ENCODE measurements at places on chromosomes 16 and 17. TPM values are rescaled to one million over a fixed set of nuclear protein-coding genes. Genes with fewer than 3 reads are reported as not detected.
A peak's percentile ranks its signal among the peaks of the same experiment; 100 is the strongest.

DNA sequence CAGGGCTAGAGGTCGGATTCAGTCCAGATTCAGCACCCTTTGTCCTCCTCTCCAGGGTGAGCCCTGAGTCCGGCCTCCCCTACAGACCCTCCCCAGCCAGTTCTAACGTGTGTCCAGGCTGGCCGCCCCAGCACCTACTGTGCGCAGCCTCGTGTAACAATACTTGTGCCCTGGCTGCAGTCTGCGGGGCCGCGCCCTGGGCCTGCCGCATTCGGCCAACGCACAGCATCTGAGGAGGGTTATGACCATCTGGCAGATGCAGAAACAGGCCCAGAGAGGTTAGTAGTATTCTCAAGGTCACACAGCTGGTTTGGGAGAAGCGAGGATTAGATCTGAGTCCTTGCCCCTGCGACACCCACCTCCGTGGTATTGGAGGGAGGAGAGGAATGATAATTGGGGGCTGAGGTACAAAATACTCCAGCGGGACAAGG is 968 bp downstream of the RIPOR1 start:
- no peak for DNase-seq
- no peaks in the 10 kb centered on the region for H3K36me3 ChIP-seq
- peaks cover 8% of the 10 kb centered on the region for H3K4me1 ChIP-seq
- H3K27me3 ChIP-seq: no peaks in the 10 kb centered on the region
- peak overlapping the region; percentile 55 for H3K4me3 ChIP-seq

- H3K36me3 ChIP-seq: no peaks in the 10 kb centered on the region
- peaks cover 95% of the 10 kb centered on the region for H3K27me3 ChIP-seq
- H3K27ac ChIP-seq: no peak overlapping the region
- H3K4me3 ChIP-seq: no peak overlapping the region
- no peak for DNase-seq
- no peaks in the 10 kb centered on the region for H3K4me1 ChIP-seq
Measured at GRCh38 chr17:35498448-35499178, 38.9 kb downstream of the SLFN12L start.

Gene OR1A1
- not detected for total RNA-seq

GRCh38 chr17:27295945-27296344 is 2.0 kb downstream of the WSB1 start:
- H3K36me3 ChIP-seq: no peaks in the 10 kb centered on the region
- no peaks in the 10 kb centered on the region for H3K27me3 ChIP-seq
- H3K4me3 ChIP-seq: peak overlapping the region; percentile 52
- H3K27ac ChIP-seq: peak overlapping the region; percentile 99
- DNase-seq: no peak

DNA sequence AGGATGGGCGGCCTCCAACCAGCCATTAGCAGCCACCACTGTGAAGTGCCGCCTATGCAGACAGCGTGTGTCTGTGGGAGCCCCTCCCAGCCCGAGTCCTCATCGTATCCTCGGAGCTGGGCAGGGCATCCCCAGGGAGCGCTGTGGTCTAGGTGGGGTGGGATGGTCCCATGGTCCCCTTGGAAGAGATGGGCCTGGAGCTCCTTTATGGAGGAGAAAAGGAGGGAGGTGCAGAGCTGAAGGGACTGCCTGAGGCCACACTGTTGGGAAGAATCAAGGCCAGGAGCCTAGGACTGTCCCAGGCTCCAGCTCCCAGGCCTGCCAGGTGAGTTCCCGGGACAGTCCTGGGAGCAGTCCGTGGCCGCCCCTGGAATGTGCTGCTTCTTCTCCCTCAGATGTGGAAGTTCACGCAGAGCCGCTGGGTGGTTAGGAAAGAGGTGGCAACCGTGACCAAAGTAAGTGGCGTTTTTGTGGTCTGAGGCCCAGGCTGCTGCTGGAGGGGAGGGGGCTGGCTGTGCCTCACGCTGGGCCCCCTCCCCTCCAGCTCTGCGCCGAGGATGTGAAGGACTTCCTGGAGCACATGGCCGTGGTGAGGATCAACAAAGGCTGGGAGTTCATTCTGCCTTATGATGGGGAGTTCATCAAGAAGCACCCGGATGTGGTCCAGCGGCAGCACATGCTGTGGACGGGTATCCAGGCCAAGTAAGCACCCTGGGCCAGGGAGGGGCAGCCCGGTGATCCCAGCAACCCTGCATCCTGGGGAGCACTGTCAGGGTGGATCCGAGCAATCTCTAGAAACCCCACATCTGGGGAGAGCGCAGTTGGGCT is 27.0 kb downstream of the POLR3E start:
- no peak overlapping the region for H3K4me3 ChIP-seq
- no peak for DNase-seq
- H3K36me3 ChIP-seq: no peaks in the 10 kb centered on the region
- H3K27me3 ChIP-seq: no peaks in the 10 kb centered on the region

Gene KRTAP9-3
- not detected for total RNA-seq

Gene CDH13
- total RNA-seq: 5.0 TPM

Gene KRTAP4-5
- not detected for total RNA-seq

DNA sequence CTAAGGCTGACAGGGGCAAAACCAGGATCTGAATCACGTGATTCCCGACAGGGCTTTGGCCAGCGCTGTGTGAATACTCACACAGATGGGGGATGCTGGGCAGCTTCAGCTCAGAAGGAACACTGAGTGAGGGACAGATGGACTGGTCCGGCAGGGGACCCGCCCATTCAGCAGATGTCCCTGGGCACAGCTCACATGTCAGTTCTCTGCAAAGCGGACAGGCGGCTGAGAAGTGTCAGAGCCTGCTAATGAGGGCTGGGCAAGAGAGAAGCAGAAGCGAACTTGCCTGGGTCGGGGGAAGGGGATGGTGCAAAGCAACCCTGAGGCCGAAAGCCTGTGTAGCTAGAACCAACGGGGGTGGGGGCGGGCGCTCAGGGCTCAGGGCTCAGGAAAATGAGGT is 11.9 kb upstream of the GLIS2 start:
- H3K4me3 ChIP-seq: no peak overlapping the region
- H3K4me1 ChIP-seq: peaks cover 16% of the 10 kb centered on the region
- H3K36me3 ChIP-seq: no peaks in the 10 kb centered on the region
- H3K27me3 ChIP-seq: no peaks in the 10 kb centered on the region
- DNase-seq: no peak
- H3K27ac ChIP-seq: no peak overlapping the region

Gene SBK1
- total RNA-seq: 0.32 TPM

Gene TBC1D3H
- not detected for total RNA-seq

DNA sequence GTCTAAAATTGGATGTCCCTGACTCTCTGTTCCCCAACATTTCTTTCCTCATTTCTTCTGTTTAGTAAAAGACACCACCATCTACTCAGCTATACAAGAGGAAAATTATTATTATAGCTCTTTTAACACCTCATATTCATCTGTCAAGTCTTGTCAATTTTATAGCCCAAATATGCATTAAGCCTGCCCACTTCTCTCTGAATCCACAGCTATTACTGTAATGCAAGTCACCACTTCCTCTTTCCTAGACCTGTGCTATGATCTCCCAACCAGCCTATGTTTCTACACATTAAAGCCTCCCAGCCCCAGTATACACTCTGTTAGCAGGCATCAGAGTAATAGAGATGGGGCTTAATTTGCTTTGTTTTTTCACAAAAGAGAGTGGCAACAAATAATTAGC is 252.9 kb downstream of the GRIN2A start:
- no peak for DNase-seq
- no peak overlapping the region for H3K4me3 ChIP-seq
- no peaks in the 10 kb centered on the region for H3K4me1 ChIP-seq
- no peaks in the 10 kb centered on the region for H3K27me3 ChIP-seq

Gene PARD6A
- total RNA-seq: 6.3 TPM

DNA sequence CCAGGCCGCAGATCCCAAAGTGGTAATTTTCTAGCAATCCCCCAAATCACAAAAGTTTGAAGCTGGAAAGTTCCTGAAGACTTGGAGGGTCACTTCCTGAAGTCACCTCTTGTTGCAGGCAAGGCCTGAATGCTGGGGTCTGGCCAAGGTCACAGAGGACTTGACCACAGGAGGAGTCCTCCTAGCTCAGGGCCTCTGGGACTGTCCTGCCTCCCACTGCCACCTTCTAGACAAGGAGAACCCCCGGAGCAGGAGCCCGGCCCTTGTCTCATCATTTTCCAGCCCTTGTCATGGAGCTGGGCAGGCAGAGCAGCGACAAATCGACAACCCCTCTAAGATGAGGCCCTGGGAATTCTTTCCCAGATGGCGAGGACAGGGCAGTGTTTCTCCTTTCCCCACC is 330 bp downstream of the CDH16 start:
- H3K4me1 ChIP-seq: peaks cover 19% of the 10 kb centered on the region
- H3K36me3 ChIP-seq: no peaks in the 10 kb centered on the region
- no peak for DNase-seq

DNA sequence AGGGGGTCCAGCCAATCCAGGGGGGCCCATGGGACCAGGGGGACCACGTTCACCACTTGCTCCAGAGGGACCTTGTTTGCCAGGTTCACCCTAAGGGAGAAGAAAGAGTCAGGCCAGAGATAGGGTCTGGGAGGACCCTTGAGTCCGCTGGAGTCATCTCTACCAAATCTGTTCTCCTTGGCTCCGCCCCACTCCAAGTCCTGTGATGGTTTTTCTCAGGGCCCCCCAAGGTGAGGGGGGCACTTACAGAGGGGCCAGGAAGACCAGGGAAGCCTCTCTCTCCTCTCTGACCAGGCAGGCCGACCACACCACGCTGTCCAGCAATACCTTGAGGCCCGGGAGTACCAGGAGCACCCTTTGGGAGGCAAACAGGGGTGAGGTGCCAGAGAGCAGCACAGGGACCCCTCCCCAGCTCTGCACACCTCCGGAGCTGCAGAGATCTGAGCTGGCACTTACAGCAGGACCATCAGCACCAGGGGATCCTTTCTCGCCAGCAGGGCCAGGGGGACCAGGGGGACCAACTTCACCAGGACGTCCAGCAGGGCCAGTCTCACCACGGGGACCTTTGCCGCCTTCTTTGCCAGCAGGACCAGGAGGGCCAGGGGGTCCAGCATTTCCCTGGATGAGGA is 12.4 kb downstream of the COL1A1 start:
- no peaks in the 10 kb centered on the region for H3K27me3 ChIP-seq
- no peak overlapping the region for H3K27ac ChIP-seq
- no peak overlapping the region for H3K4me3 ChIP-seq
- no peaks in the 10 kb centered on the region for H3K4me1 ChIP-seq
- H3K36me3 ChIP-seq: no peaks in the 10 kb centered on the region
- no peak for DNase-seq

- no peaks in the 10 kb centered on the region for H3K36me3 ChIP-seq
- H3K27me3 ChIP-seq: peaks cover 5% of the 10 kb centered on the region
- no peak for DNase-seq
- H3K27ac ChIP-seq: no peak overlapping the region
Measured at GRCh38 chr17:57767561-57767960, 22.5 kb upstream of the CCDC182 start.

Gene RAB26
- 12.7 TPM for total RNA-seq

- no peaks in the 10 kb centered on the region for H3K36me3 ChIP-seq
- H3K27ac ChIP-seq: no peak overlapping the region
- H3K4me1 ChIP-seq: no peaks in the 10 kb centered on the region
- no peak overlapping the region for H3K4me3 ChIP-seq
- no peaks in the 10 kb centered on the region for H3K27me3 ChIP-seq
Measured at GRCh38 chr17:72008236-72008876, 112.5 kb upstream of the SOX9 start.

Gene CDRT15L2
- not detected for total RNA-seq

- peak overlapping the region; percentile 95 for H3K27ac ChIP-seq
- no peak overlapping the region for H3K4me3 ChIP-seq
- no peaks in the 10 kb centered on the region for H3K27me3 ChIP-seq
- H3K36me3 ChIP-seq: no peaks in the 10 kb centered on the region
Measured at GRCh38 chr16:28492511-28492910, 637 bp upstream of the CLN3 start.

- DNase-seq: no peak
- no peak overlapping the region for H3K4me3 ChIP-seq
- H3K4me1 ChIP-seq: no peaks in the 10 kb centered on the region
- no peak overlapping the region for H3K27ac ChIP-seq
- no peaks in the 10 kb centered on the region for H3K27me3 ChIP-seq
- no peaks in the 10 kb centered on the region for H3K36me3 ChIP-seq
Measured at GRCh38 chr16:50735629-50736122, 6.2 kb upstream of the CYLD start.

Gene OR3A3
- total RNA-seq: not detected

DNA sequence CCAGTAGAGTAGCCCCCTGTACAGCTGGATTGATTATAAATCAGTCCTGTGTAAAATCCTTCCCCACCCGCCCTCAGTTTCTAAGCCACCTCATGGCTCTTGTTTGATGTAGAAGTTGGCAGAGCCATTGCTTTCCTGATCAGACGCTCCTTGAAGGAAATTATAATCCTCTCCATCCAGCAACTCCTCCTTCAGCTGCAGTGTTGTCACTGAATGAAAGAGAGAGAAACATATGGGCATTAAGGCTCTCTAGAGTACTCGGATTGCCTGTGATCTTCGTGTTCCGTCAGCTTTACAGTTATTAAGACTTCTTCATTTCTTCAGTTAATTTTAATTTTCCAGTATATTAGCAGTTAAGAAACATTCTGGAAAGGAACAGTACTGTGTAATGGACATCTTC is 14.3 kb downstream of the NME2 start:
- no peak overlapping the region for H3K27ac ChIP-seq
- no peaks in the 10 kb centered on the region for H3K36me3 ChIP-seq
- H3K4me3 ChIP-seq: no peak overlapping the region
- no peak for DNase-seq
- H3K27me3 ChIP-seq: no peaks in the 10 kb centered on the region

Gene PCGF2
- total RNA-seq: 41.9 TPM

GRCh38 chr17:35315283-35315682 is 58.1 kb downstream of the SLFN11 start:
- no peaks in the 10 kb centered on the region for H3K36me3 ChIP-seq
- no peak for DNase-seq
- H3K27me3 ChIP-seq: no peaks in the 10 kb centered on the region
- no peak overlapping the region for H3K27ac ChIP-seq

- peak within 1 kb of the TSS; percentile 70 for H3K27ac ChIP-seq
- peaks cover 3% of the 10 kb centered on the region for H3K27me3 ChIP-seq
- DNase-seq: peak; percentile 84
- H3K36me3 ChIP-seq: no peaks in the 10 kb centered on the region
Measured at GRCh38 chr17:3557768-3558583, at the start of gene TRPV3. TRPV3 (minus strand) TSS chr17:3557812; CDS start chr17:3554850, 2,962 bp downstream.

DNA sequence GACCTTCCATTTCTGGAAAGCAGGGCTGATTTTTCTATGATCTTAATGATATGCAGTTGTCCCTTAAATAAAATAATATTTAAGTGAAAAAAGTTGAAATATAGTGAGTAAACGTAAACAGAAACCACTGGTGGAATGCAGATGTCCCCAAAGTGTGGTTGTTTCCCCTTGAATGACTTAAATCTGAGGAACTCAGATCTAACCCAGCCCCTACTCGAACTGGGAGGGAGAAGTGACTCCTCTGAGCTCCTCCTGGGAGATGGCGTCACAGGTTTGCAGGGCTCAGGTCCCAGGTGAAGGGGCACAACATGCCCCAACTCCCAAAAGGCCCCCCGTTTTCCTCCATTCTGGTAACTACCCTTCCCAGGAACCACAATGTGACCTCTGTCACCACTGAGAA is 142.8 kb downstream of the IRF8 start:
- DNase-seq: no peak
- no peaks in the 10 kb centered on the region for H3K36me3 ChIP-seq
- peaks cover 3% of the 10 kb centered on the region for H3K4me1 ChIP-seq
- H3K4me3 ChIP-seq: no peak overlapping the region
